ENCODE measurements at places on chromosomes 7 and 10.

DNA sequence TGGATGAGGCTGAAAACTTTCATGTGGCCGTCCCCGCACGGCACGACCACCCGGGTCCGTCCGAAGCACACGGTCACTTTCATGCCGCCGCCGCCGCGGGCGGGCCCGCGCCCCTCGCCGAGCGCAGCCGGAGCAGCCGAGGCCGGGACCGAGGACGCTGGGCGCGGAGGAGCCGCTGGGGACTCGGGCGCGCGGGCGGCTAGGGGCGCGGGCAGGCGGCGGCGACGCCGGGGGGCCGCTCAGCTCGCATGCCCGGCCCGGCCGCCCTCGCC lies 247 bp downstream of the PARD3 start:
- no peak for DNase-seq

GRCh38 chr7:32536585-32536984 lies 41.3 kb downstream of the AVL9 start:
- no peak for DNase-seq

DNA sequence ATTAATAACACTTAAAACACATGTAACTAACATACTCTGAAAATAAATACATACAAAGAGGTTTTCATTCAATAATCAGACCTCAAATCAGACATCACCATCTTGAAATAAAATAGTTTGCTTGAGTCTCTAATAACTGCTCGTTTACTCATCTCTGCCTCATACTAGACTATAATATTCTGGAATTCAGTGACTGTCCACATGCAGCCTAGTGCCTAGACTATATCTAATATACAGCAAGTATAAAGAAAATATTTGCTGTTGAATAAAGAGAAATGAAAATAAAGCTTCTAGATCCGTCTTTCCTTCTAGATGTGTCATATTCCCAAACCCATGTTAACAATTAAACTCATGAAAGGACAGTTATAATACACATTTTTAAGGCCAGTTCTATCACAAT lies 236.3 kb upstream of the LRRN3 start:
- no peak for DNase-seq

DNA sequence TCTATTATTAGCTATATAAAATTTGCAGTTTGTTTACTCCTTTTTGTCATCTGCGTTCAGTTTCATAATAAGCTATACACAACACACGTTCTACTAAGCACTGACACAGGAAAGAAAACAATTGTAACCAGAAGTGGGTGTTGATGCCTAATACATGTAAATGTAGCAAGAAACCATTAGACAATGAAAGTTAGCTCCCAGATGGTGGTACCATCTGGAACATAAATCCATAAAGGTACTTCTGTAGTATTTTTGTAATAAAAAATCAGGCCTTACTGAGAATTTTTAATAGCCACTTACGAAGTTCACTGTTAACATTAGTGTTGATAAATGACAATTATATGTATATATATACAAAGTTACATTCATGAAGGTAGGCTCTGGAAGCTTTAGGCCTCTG lies 194.7 kb downstream of the KCND2 start:
- DNase-seq: no peak

- no peak for DNase-seq
These were observed 34.9 kb downstream of the R3HCC1L start for GRCh38 chr10:98169379-98169778.

- no peak for DNase-seq
These were observed 12.5 kb downstream of the ITPRIP start for GRCh38 chr10:104325436-104326435.

DNA sequence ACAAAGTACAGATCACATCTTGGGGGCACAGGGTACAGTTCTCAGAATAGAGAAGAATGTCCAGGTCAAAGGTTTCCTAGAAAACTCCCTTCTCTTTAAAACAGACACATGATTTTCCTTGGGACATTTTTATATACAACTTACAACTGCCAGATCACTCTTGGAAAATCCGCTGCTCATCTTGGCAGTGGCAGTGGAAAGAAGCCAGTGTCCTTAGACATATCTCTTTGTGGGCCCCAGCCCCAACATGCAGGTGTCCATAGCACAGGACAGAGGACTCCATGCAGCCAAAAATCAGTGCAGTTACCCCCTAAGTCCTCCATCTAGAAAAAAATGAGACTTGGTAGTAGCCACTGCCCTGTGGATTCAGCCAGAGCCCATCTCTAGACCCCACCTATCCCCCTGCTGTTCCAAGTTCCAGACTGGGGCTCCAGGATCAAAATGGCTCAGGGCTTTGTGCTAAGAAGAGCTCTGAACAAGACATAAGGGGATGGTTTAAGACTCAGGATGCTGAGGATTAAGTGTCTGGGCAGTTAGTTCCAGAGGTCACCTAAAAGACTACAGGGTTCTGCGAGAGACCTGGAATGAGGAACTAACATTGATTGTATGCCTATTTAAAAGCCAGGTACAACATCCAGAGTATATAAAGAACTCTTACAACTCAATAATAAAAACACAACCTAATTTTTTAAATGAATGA lies 34.4 kb downstream of the HIPK2 start:
- DNase-seq: no peak

- DNase-seq: no peak
These were observed 362.6 kb downstream of the PAXIP1 start for GRCh38 chr7:154640266-154640865.

- DNase-seq: no peak
These were observed 108.0 kb upstream of the PPP2R2D start for GRCh38 chr10:131792809-131793208.

- DNase-seq: no peak
These were observed 4.3 kb upstream of the CXCL12 start for GRCh38 chr10:44389150-44389549.

DNA sequence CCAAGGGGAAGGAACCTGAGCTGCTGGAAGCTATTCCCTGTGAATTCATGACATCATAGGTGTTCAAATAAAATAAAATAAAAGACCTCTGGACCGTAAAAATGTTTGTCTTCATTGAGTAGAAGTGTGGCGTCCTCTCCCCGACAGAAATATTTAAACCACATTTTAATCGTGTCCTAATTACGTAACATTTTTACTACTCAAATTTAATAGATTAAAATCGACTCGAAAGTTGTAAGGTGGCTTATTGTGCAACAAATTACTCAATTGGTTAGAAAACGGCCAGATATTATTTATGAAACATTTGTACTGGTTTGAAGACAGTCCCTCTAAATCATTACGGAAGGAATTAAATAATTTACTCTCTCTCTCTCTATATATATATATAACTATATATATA lies 15.5 kb upstream of the NCAPG2 start:
- no peak for DNase-seq

DNA sequence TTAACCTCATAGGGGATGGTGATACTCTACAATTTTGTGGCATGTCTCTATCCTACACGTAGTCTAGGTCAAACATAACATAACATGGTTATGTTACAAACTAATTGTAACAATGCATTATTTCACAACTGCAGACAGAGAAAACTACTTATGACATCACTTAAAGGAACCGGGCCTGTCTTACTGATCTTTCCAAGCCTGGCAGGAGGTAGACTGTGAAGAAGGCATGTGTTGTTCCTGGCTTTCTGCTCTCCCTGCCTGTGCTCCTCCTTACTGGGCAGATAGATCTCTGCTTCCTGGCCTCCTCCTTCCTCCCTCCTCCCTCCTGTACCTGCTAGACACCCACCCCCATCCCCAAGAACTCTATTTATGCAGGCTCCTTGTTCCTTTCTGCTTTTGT lies 5.4 kb downstream of the CACNB2 start:
- DNase-seq: no peak

Data from AG09309 (cell line).